Retina (tissue), 1 donor: ENCODE measurements at places on chromosomes 5 and 9.

DNA sequence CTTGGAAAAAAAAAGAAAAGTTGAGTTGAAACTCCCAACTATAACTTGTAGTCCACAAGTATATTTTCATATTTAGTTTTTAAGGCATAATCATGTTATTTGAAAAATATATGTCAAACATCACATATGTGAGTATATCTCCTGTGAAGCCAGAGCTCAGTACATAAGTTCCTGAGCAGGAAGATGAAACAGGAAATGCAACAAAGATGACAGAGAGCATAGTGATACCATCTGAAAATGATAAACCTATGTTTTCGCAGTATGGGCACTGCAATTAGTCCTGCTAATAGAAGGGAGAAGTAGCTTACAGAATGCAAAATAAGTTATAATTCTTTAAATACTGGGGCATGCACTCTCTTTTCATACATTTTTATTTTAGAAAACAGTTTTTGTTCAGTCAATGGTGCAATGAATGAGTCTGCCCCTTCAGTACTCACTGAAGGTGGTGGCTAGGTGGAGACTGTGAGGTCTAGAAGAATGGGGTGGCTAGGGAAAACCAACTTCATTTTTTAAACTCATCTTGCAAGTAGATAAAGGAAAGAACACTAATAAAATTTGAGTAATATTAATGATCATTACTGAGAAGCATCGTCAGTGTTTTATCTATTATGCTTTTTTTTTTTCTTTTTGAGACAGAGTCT, 54.1 kb upstream of the FYB1 start:
- DNase-seq = no peak

DNA sequence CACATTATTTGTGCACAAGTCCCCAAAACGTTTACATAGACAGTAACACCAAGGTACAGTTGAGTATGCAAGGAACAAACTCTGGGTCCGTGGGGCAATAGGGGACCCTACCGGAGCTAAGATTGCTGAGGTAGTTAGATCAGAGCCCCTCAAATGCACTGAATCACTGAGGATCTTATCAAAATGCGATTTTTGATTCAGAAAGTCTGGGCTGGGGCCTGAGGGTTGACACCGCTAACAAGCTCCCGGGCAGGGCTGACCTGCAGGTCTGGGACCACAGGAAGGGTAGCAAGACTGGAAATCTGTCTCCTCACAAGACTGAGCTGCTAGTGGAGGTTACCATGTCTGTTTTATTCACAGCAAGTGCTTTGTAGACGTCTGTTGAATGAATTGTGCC, 1.8 kb upstream of the IL3 start:
- DNase-seq = no peak

GRCh38 chr9:70490478-70490877, 76.0 kb upstream of the KLF9 start:
- DNase-seq = no peak

DNA sequence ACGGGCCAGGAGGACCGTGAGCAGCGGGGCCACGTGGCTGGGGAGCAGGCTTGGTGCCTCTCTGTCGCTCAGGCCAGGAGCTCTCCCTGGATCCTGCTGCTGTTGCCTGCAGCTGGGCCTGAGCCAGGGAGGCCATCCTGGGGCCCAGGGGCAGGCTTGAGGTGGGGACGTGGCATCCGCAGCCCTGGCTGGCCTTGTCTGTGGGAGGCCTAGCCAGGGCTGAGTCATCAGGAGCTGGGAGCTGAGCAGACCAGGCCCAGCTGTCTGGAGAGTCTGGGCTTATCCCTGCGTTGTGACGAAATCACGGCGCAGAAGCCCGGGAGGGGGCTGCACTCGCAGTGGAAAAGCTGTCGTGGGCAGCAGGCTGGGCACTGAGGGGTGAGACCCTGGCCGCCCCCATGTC, 138.8 kb upstream of the COL5A1 start:
- no peak for DNase-seq

GRCh38 chr9:17082343-17083064, 52.3 kb upstream of the CNTLN start:
- DNase-seq = peak; percentile 32
